Stimulated activated CD8-positive, alpha-beta memory T cell treated with anti-CD3 and anti-CD28 coated beads, Interleukin-4, amount 100 ng/mL, for 1 hour (primary cell): ENCODE measurements at places on chromosomes 2 and 18.

- DNase-seq, result no peak
These were observed 202.7 kb downstream of the CYP26B1 start for GRCh38 chr2:71944806-71945602.

DNA sequence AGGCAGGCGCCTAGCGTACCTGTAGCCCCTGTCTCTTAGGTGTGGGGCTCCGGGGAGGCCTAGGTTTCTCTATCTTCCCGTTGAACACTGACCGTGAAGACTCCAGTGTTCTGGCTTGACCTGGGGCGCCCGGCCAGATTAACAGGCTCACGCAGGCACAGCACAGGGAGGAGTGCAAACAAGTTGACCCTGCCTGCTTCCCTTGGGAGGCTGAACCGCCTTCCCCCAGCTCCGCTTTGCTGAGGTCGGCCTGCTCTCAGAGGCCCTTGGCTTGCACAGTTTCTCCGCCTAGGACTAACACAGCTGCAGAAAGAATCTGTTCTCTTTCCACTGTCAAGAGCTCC, 567 bp downstream of the PCYOX1 start:
- DNase-seq, result no peak

DNA sequence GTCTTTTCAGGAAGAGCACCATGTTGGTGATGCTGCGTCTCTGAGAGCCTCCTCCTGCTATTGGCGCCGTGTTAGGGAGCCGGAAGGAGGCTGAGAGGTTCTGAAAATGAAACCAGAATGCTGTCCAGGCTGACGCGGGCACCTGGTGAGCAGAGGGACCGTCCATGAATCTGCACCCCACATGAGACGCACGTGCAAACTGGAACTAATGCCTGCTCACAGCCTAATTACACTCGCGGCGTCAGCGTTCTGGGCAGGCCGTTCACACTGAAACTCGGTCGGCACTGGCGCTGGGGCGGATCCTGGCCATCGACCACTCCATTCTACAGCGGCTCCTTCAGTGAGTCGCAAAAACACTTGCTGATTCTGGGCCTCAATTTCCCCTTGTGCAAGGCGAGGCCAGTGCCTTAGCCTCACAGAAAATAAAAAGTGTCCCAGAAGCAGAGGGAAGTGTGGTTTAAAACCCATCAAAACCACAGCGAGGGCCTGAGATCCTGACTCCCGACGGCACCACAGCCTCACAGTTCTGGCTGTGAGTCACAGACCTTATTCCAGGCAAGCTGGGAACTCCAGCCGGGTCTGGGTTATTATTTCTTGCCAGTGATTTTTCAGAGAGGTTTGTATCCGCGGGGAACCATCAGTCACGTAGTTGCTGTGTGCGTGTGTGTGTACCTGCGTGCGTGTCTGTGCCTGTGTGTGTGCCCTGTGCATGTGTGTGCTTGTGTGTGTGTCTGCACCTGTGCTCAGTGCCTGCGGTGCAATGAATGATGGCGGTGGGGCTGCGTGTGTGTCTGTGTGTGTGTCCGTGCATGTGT, 49.1 kb upstream of the CTDP1 start:
- DNase-seq, result no peak

- DNase-seq, result no peak
These were observed 5.3 kb downstream of the ZEB2 start for GRCh38 chr2:144514616-144515091.

- DNase-seq, result no peak
These were observed 19.8 kb upstream of the ATOH8 start for GRCh38 chr2:85734015-85734414.

DNA sequence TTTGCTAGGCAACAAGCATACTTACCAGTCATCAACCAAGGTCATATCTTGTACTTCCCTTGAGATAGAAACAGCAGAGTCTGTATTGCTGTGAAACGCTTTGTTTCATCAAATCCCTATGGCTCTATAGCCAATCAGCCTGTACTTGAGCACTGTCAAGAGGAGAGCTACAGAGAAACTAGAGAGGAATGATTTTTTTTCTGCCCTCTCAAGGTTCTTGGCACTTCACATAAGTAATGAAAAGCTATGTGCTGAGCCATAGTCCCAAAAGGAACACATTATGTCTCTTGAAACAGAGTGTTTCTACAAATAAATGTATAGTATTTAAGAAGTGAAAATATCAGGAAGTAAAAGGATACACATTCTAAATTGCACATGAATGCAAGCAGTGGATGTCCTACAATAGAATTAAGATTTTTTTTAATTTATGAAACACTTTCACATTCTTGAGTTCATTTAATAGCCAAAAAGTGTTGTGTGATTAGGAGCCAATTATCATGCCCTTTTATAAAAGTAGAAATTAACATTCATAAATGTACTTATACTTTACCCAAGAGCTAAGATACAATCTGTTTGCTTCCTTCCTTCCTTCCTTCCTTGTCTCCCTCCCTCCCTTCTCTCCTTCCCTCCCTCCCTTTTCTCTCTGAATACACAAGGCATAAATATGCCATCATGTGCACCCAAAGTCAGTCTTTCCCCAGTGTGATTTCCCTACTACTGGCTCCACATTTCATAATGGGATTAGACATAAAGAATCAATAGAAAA, 131.8 kb downstream of the CSRNP3 start:
- no peak for DNase-seq

DNA sequence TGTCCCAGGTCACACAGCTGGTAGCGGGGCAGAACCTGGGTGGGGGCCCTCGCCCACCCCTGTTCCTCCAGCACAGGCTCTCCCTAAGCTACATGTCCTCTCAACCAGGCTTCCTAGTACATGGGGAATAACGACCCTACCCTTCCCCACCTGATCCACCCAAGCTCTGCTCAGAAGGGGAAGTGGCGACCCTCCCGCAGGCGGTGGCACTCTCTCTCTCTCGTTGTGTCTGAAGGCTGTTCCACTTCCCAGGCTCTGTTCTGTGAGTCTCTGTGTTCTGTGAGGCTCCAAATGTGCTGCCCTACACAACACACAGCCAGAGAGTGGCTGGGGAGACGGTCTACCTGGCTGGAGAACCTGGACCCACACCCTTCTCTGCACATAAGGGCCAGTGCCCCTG, 135.8 kb downstream of the COPS8 start:
- DNase-seq, result no peak

GRCh38 chr2:66587216-66587615, 152.3 kb downstream of the MEIS1 start:
- no peak for DNase-seq

- DNase-seq, result no peak
These were observed 152.6 kb downstream of the RTN4 start for GRCh38 chr2:54897420-54898310.

GRCh38 chr2:234983011-234983726, 31.4 kb downstream of the SH3BP4 start:
- no peak for DNase-seq

DNA sequence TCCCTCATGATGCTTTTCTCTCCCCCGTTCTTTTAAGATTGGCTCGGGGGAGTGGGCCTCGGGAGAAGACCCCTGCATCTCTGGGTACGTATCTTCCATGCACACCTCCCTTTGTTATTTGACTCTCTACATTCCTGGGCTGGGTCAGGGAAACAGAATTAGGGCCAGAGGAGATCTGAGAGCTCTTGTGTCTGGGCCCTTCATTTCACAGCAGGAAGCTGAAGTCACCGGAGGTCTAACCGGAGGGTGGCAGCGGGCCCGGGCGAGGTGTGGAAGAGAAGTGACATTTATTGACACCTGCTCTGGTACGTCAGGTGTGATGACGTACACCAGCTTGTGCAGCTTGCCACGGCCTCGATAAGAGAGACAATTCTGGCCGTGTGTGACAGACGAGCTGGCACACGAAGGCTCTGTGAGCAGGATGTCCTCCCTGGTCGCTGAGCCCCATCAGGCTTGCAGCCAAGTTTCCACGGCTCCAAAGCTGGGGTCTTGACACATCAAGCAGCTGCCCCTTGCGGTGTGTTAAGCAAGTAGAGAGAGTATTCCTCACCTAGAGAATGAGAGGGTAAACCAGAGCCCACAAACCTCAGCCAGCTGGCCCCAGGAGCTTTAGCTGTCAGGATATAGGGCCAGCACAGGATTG, 30.4 kb downstream of the TOGARAM2 start:
- peak; percentile 62 for DNase-seq

DNA sequence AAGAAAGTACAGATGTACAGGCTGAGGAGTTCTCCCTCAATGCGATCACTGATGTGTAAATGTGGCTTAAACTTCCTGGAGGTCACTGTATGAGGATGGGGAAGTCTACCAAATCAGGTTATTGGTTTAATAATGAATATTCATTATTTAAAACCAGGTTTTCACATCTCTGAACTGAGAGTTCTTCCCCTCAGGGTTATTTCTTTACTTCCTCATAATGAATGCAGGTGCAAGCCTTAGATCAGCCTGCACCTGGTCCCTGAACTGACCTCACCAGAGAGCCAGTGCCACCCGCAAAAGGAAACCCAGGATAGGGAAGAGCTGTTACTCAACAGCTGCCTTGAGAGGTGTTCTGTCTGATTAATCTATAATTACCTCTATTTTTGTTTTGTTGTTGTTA, 369.0 kb downstream of the EPHA4 start:
- DNase-seq, result no peak

GRCh38 chr2:144595279-144595678, 75.4 kb upstream of the ZEB2 start:
- DNase-seq, result no peak
